ENCODE measurements at places on chromosomes 12 and 14.

GRCh38 chr14:101078892-101079221 lies 175.3 kb upstream of the RTL1 start:
- no peak for DNase-seq

DNA sequence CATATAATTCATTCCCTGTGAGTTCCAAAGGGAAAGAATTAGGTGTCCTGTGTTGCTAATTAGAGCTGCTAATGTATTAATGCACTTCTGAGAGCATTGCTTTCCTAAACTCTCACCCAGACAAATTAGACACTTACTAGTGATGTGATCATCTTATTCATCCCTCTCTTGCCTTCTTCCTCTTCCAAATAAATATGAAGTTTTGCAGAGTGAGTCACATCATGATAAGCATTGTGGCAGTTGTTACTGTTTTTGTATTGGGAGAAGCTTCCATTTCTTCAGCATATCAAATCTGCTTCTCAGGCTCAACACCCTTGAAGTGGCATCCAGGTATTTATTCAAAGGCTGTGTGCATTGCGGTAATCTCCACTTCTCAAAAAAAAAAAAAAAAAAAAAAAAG lies 37.3 kb upstream of the E2F7 start:
- DNase-seq: no peak

- no peak for DNase-seq
These were observed 13.1 kb downstream of the TMBIM4 start for GRCh38 chr12:66156654-66157053.

DNA sequence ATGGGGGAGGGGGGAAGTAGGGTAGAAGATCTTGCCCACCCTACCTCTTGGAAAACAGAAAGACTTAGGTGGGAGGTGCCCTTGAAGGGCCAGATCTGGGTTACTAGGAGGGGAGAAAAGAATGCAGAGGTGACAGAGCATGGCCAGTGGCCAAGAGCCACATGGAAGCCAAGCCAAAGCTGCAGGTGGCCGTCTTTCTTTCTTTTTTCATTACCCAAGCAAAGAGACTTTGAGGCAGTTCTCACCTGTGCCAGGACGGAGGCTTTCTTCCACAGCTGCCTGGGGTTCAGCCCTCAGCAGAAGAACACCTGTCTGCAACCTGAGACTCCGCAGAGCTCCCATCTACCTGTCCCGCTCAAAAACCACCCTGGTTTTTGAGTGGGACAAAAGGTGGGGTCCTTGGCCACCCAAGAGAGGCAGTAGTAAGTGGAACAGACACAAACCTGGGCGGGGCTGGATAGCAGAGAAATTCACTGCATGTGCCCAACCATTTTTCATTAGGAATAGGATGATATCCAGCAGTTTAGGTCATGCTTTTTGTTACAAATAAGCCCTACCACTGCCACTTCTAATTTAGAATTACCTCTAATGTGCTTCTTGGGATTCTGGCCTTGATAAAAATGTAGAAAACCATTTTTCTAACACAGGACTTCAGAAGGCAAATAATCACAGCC lies 116.5 kb downstream of the DYRK2 start:
- DNase-seq: no peak

- DNase-seq: no peak
These were observed 117.3 kb downstream of the GTF2A1 start for GRCh38 chr14:81103443-81103842.

DNA sequence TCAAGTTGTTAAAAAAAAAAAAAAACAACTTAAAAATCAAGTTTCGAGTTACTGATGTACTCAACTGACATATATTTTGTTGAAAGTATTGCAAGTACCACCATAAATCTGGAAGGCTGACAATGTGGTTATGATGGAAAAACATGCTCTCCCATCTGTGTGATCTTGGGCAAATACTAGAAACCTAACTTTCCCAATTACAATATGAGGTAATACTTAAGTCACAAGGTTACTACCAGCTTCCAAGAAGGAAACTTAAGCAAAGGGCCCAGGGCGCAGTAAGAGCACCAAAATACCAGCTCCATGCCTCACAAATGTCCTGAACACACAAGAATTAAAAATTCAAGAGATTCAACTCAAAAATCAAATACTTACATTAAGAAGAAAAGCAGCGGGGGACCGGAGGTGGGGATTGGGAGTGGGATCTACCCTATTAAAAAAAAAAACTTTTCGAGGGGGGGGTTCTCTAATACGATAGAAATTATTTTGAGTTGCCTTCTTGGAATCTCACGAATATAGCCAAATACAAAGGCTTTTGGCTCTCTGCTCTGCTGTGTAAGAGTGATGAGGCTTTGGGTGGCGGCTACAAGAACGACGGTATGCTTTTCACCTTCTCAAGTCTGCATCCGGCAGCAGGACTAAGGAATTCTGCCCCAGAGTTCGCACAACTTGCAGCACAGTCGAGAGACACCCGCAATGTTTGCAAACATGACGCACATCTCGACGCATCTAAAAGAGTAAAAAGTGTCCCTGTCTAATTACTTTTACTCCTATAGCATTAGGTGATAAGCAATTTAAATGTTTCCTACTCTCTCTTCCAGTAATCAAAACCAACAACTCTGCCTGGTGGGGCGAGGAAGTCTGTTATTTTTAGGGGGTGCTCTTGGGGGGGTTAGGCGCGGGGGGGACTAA lies 1.1 kb downstream of the SAV1 start:
- peak; percentile 75 for DNase-seq

- DNase-seq: no peak
These were observed 129.2 kb downstream of the PCNX1 start for GRCh38 chr14:71036433-71036832.

DNA sequence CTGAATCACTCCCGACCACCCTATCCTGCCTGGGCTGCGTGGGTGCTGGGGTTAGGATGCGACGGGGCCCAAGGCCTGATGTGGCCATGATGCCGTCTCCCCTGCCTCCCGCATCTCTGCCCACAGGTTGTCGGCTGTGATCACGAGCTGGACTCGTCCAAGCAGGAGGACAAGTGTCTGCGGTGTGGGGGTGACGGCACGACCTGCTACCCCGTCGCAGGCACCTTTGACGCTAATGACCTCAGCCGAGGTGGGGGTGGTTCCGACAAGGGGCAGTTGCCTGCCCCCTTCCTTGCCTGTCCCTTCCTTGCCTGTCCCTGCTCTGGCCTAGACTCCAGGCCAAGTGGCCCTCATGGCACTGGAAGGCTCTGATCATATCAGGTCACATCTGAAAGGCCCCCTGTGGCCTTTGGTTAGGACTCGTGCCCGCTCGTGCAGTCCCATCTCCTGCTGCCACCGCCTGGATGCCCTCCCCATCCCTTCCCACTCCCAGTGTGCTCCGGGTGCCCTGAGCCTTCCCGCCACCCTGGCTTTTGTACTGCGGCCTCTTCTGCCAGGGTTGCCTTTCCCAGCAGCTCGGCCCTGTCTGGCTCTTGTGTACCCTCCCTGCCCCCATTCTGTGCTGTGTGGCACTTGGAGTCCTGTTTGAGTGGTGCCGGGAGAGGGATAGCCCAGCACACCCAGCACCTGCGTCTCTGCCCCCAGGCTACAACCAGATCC lies 13.6 kb downstream of the PAPLN start:
- DNase-seq: no peak

DNA sequence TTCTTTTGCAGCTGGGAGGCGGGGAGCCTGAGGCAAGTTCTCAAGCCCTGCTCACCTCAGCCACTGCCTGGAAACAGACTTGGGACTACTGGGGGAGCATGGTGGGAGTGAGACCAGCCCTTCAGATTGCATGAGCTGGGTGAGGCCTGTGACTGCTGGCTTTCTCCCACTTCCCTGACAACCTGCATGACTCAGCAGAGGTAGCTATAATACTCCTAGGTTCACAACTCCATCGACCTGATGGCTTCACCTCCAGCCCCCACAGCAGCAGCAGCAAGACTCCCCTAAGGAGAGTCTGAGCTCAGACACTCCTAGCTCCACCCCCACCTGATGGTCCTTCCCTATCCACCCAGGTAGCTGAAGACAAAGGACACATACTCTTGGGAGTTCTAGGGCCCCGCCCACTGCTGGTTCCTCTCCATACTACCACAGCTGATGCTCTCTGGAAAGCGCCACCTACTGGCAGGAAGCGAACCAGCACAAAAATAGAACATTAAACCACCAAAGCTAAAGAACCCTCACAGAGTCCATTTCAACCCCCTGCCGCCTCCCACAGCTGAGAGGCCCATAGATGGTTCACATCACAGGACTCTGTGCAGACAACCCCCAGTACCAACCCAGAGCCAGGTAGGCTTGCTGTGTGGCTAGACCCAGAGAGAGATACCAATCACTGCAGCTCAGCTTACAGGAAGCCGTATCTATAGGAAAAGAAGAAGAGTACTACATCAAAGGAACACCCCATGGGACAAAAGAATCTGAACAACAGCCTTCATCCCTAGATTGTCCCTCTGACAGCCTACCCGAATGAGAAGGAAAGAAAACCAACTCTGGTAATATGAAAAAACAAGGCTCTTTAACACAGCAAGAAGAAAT lies 68.7 kb downstream of the RPAP3 start:
- no peak for DNase-seq

Data from muscle of leg (tissue), 16 donors.